ENCODE measurements at places on chromosomes 13 and 19.
A peak's percentile ranks its signal among the peaks of the same experiment; 100 is the strongest.

DNA sequence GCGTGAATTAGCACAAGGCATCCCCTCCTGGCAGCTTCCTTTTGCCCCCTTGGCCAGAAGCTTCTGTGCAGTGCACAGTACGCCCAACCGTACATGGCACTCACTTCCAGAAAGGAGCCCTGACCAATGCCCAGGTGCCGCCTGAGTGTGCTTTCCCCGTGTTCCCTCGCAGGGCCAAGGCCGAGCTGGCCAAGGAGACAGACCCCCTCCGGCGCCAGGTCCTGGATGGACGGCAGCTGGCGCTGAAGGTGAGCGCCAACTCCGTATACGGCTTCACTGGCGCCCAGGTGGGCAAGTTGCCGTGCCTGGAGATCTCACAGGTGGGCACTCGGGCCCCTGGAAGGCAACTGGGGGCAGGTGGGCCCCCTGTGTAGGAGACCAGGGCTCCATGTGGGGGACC lies 9.4 kb upstream of the SPIB start:
- DNase-seq, result no peak

- no peak for DNase-seq
Observed at GRCh38 chr19:15328312-15328711, 4.0 kb downstream of the BRD4 start.

DNA sequence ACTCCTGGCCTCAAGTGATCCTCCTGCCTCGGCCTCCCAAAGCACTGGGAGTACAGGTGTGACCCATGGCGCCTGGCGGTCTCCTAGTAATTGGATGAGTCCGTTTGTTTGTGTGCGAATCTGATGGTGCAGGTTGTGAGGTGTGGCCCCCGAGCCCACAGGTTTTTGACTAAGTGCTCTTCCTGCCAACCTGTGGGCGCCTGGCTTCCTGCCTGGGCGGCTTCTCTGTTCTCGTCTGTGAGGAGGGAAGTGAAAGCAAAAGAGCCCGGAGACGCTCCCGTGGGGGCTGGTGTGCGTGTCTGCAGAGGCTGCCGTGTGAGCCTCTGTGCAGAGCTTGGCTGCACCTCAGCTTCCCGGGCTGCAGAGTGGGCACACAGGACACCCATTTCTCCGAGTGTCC lies 10.0 kb downstream of the ARHGAP45 start:
- DNase-seq, result peak; percentile 63

DNA sequence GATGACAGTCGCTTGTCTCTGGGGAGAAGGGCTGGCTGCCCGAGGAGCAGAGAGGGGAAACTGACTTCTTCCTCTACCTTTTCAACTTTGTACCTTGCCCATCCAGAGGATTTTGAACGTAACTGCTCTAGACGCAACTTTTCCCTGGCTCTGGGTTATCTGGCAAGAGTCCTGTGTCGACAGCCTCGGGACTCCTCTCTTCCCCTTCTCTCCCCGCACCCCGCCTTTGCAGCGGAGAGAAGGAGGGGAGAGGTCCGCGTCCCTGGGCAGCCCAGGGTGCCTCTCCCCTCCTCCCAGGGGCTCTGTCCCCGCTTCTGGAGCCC lies 574 bp downstream of the SH3GL1 start:
- DNase-seq, result no peak
